Ammon's horn (tissue), 1 donor: ENCODE measurements at places on chromosomes 7 and 10.

- no peak for DNase-seq
These were observed 123.9 kb downstream of the TNS3 start for GRCh38 chr7:47458057-47458456.

- DNase-seq = no peak
These were observed 77.0 kb upstream of the GNA12 start for GRCh38 chr7:2920956-2921652.

DNA sequence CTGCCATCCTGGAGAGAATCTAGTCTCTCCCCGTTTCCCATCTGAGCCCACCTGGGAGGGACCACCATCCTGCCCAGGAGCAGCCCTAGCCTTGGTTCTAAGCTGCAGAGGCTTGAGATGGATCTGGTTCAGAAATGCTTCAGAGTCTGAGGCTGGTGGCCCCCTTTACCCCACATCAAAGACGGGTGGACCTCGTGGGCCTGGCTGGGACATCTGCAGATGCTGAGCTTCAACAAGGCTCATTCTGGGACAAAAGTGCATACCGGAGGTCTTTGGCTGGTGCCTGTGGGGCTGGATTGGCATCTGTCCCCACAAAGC, 4.9 kb upstream of the IRF5 start:
- DNase-seq = no peak

GRCh38 chr7:5363729-5364128, 59.9 kb downstream of the TNRC18 start:
- DNase-seq = no peak

DNA sequence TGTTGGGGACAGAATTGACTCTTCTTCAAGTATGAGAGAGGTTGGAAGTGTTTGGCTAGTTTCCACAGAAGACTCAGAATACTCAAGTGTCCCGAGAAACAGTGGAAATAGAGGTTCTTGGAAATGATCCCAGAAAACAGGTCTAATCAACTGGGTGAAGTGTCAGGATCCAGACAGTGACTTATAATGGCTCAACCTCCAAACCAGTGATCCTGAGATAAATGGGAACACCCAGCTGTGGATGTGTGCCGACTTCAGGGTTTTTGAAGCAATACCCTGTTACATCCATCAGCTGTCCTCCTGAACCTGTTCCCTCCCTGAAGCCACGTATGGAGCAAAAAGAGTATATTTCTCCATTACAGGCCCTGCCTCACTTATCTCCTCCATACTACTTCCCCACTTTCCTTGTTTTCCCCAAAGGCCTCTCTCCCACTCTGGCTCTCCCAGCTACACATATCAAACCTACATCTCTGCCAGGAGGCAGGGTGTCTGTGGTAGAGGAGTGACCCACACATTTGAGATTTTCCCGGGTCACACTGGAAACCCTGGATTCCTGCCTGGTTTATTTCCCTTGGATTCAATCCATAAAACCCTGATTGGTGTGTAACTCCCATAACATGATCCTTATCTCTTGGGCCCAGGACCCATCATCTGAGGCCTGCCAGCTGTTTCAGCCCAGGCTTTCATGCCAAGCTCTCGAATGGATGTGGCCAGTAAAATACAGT, 17.6 kb upstream of the ELOVL3 start:
- no peak for DNase-seq

DNA sequence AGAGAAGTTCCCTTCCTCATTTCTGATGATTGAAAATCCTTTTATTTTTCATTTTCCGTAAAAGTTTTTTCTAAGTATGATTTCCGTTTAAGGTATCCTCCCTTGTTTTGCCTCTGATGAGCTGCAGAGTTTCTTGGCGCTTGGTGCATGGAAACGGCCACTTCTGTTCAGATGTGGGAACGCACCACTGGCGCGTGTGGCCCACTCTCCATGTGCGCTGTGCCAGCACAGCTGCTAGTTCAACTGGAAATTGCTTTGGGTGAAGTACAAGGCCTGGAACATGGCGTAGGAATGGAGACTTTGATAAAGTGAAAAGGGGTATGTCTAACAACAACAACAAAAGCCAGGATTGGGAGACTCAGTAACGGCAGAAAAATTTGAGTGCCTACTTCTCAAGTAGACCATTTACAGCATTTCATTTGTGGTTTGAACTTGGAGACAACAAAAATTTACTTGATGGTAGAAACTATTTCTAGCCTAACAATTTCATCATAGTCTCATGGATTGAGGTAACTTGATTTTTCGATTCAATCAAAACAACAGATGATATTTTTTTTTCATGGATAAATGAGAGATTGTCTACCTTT, 364.2 kb downstream of the SUGCT start:
- no peak for DNase-seq

DNA sequence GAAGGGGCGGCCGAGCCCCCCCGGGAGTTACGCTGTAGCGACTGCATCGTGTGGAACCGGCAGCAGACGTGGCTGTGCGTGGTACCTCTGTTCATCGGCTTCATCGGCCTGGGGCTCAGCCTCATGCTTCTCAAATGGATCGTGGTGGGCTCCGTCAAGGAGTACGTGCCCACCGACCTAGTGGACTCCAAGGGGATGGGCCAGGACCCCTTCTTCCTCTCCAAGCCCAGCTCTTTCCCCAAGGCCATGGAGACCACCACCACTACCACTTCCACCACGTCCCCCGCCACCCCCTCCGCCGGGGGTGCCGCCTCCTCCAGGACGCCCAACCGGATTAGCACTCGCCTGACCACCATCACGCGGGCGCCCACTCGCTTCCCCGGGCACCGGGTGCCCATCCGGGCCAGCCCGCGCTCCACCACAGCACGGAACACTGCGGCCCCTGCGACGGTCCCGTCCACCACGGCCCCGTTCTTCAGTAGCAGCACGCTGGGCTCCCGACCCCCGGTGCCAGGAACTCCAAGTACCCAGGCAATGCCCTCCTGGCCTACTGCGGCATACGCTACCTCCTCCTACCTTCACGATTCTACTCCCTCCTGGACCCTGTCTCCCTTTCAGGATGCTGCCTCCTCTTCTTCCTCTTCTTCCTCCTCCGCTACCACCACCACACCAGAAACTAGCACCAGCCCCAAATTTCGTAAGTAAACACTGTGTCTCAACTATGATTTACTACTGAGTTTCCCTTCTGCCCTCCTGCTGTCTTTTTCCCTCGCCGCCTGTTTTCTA, 666 bp downstream of the NRG3 start:
- DNase-seq = no peak
